ENCODE measurements at places on chromosomes 12 and 14. TPM values are rescaled to one million over a fixed set of nuclear protein-coding genes. Genes with fewer than 3 reads are reported as not detected.

Gene FBLN5
- total RNA-seq, result 19.6 TPM

Gene SSTR1
- total RNA-seq, result not detected

Gene ENDOU
- total RNA-seq, result 0.16 TPM

Gene METTL1
- total RNA-seq, result 20.2 TPM

Gene SLC4A8
- not detected for total RNA-seq

Gene KLRG1
- 1.9 TPM for total RNA-seq

GRCh38 chr12:55703901-55704761, 3.6 kb downstream of the ITGA7 start:
- H3K36me3 ChIP-seq, result peaks cover 4% of the 10 kb centered on the region
- no peaks in the 10 kb centered on the region for H3K27me3 ChIP-seq
- peaks cover 68% of the 10 kb centered on the region for H3K4me1 ChIP-seq
- DNase-seq, result no peak
- peak overlapping the region; percentile 79 for H3K4me3 ChIP-seq

GRCh38 chr14:90627478-90627877, 188.8 kb downstream of the TTC7B start:
- H3K4me1 ChIP-seq, result peaks cover 56% of the 10 kb centered on the region
- no peaks in the 10 kb centered on the region for H3K27me3 ChIP-seq
- peak overlapping the region; percentile 92 for H3K27ac ChIP-seq

GRCh38 chr14:64364907-64365306, 23.2 kb upstream of the MTHFD1 start:
- no peak overlapping the region for H3K27ac ChIP-seq
- no peak overlapping the region for H3K4me3 ChIP-seq
- DNase-seq, result no peak
- no peaks in the 10 kb centered on the region for H3K4me1 ChIP-seq

DNA sequence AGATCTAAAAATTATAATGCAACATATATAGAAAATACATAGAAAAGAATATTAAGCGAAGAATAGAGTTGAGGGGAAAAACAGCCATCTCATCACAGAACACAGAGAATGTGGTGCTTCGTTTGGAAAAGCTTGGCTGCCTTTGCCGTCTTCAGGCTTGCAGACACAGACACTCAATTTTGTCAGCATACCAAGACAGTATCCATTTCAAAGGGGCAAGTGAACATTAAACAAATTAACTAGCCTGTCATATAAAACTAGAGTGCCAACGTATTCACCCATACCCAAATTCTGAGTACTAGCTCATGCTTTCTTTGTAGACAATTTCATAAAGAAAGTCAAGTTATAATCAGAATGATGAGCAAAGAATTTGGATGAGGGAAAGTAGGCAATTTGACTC, 40.5 kb downstream of the DMAC2L start:
- H3K4me3 ChIP-seq, result no peak overlapping the region
- peaks cover 6% of the 10 kb centered on the region for H3K4me1 ChIP-seq
- no peaks in the 10 kb centered on the region for H3K27me3 ChIP-seq
- DNase-seq, result no peak

DNA sequence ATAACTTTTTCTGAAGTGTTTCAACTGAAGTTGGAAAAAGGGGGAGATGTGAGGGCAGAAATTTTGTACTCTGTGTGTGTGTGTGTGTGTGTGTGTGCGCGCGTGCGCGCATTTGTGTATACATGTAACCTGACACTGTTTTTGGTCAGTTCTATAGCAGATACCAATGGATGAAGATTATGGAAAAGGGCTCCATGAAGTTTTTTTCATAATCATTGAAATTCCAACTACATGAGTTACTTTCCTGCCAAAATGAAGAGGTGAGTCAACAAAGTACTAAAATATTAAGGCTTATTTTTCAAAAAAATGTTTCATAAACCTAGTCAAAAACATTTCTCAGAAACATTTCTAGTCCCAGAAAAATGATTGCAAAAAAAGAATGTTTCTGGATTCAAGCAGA, 25.7 kb upstream of the CERS5 start:
- no peaks in the 10 kb centered on the region for H3K27me3 ChIP-seq
- no peaks in the 10 kb centered on the region for H3K36me3 ChIP-seq
- no peak overlapping the region for H3K4me3 ChIP-seq
- H3K4me1 ChIP-seq, result peaks cover 34% of the 10 kb centered on the region
- no peak for DNase-seq

GRCh38 chr14:34833549-34834523, 41.3 kb downstream of the BAZ1A start:
- H3K4me1 ChIP-seq, result peaks cover 4% of the 10 kb centered on the region
- H3K27me3 ChIP-seq, result no peaks in the 10 kb centered on the region
- H3K4me3 ChIP-seq, result no peak overlapping the region
- no peak for DNase-seq
- H3K36me3 ChIP-seq, result no peaks in the 10 kb centered on the region
- no peak overlapping the region for H3K27ac ChIP-seq

Measured in gastrocnemius medialis (tissue), 4 donors.